ENCODE measurements at places on chromosomes 3 and 15. TPM values are rescaled to one million over a fixed set of nuclear protein-coding genes. Genes with fewer than 3 reads are reported as not detected.

SNUPN gene
- 52.1 TPM for total RNA-seq

CYP8B1 gene
- total RNA-seq: 0.08 TPM

CEMIP gene
- 0.46 TPM for total RNA-seq

BFSP2 gene
- 0.67 TPM for total RNA-seq

Data from Panc1 (cell line).